ENCODE measurements at places on chromosomes 3 and 15.
A peak's percentile ranks its signal among the peaks of the same experiment; 100 is the strongest.

DNA sequence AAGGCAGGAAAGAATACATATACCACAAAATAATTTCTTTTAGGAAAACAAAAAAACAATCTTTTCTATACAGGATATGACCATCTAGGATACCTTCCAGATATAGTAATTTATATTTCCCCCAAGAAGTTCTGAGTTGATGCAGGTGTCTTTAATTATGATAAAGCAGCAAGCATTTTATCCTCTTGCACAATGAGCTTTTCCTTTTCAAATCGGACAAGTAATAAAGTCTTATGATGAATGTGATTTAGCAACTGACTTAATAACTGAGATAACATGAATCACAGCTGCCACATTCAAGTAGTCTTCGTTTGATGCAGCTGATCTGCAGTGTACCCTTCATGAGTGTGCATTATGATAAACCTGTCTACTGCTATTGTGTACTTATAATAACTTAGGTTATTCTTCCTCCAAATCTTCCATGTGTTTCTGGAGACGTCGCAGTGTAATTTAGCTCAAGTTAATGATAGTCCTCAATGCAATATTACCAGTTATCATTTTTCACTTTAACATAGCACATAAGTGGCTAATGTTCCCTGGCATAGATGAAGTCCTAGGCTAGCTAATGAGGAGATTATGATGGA lies 260.3 kb upstream of the MRPL3 start:
- DNase-seq, result no peak

DNA sequence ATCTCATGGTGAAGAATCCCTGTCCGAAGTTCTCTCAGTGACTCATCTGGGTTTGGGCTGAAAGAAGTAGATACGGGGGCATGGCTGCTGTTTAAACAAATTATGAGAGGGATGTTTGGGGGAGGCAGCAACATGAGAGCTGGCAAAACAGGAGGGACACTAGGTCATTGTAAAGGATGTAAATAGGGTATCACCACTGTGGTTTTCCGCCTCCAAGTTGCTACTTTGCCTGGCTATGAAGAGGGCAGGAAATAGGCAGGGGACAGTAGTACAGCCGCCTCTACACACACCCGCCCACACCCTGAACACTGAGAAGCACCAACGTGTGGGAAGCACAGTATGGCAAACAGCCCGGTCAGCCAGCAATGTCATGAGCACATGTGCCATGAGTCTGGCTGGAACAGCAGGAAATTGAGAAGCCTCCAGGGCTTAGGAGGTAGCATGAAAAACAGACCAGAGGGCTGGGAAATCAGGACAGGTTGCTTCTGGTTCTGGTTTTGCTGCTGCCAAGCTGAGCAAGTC lies 17.1 kb downstream of the HEXA start:
- no peak for DNase-seq

GRCh38 chr3:98745718-98746117 lies 17.4 kb upstream of the ST3GAL6 start:
- no peak for DNase-seq

GRCh38 chr3:65848024-65848423 lies 190.7 kb downstream of the MAGI1 start:
- no peak for DNase-seq

DNA sequence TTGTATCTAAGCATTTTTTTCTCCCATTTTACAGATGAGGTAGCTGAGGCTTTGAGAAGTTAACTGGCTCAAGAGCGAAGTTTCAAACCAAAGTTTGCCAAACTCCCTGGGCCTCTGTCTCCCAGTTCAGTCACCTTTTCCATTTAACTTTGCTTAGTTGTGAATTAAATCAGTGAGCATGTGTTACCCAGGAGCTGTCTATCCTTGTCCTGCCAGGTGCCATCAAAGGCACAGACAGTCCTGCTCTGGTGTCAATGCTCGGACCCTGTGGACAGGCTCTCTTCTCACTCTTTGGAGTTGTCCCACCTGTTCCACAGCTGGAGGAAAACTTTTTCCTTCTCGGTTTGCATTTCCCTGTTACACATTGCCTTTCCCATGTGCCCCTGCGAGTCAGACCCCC lies 8.6 kb downstream of the EPHB1 start:
- DNase-seq, result no peak

GRCh38 chr3:132549890-132550578 lies 47.0 kb upstream of the ACKR4 start:
- no peak for DNase-seq

GRCh38 chr15:90829942-90830440 lies 38.4 kb upstream of the FURIN start:
- DNase-seq, result peak; percentile 72

DNA sequence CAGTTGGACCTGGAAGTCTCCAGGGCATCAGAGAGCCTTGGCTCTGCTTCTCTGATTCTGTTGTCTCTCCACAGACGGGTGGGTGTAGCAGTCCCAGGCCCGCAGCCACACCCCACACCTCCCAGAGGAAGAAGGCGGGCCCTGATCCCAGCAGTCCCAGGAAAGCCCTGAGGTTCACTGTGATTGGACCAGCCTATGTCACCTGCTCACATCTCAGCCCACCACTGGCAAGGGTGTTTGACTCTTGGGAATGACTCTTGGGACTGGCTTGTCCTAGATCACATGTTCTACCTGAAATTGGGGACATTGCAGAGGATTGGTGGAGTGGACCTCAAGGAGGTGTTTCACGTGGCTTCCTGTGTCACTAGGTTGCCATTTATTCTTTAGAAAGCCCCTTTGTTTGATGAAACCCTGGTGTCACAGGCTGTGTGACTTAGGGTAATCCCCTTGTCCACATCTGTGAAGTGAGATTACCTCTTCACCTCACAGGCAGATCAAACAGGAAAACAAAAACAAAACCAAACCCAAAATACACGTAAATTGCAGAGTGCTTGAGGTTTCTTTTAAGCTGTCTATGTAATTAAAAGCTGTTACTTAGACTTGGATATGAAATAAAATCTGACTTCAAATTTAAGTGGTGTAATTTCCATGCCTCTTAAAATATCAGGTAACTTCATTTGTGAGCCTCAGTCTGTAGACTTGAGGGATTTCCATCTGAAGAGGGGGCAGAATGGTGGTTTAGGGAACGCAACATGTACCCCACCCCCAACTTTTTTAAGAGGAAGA lies 26.7 kb downstream of the FLNB start:
- peak; percentile 37 for DNase-seq

GRCh38 chr3:178202194-178202593 lies 334.0 kb upstream of the KCNMB2 start:
- DNase-seq, result no peak

DNA sequence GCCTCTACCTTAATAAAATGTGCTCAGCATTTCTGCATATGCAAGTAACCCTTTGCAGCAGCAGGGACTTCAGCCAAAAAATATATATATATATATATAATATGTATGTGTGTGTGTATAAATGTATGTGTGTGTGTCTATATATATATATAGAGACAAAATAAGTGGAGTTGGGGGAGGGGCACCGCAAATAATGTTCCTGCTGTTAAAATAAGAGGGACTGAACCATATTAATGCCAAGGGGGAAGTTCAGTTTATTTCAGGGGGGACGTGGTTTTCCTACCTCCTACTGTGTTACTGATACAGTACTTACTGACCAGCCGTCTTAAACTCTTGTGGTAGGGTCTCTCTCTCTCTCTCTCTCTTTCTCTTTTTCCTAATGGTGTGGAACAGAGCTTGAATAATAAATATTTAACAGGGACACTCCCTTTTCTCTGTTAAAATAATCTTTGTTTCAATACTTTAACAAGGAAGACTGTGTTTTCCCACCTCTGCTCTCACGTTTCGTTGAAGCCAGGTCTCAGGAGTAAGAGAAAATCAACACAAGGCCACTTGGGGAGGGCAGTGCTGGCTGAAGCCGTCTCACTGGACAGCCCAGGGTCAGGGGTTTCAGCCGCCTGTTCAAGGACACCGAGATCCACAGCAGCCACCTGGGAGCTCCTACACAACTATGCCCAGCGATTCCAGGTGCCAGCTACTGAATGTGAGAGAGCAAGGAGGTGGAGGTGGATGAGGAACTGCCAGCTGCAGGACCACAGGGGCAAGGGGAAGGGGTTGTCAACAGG lies 42.8 kb upstream of the ADAMTSL3 start:
- no peak for DNase-seq

- DNase-seq, result no peak
These were observed 48.2 kb upstream of the SELENOK start for GRCh38 chr3:53939813-53940212.

DNA sequence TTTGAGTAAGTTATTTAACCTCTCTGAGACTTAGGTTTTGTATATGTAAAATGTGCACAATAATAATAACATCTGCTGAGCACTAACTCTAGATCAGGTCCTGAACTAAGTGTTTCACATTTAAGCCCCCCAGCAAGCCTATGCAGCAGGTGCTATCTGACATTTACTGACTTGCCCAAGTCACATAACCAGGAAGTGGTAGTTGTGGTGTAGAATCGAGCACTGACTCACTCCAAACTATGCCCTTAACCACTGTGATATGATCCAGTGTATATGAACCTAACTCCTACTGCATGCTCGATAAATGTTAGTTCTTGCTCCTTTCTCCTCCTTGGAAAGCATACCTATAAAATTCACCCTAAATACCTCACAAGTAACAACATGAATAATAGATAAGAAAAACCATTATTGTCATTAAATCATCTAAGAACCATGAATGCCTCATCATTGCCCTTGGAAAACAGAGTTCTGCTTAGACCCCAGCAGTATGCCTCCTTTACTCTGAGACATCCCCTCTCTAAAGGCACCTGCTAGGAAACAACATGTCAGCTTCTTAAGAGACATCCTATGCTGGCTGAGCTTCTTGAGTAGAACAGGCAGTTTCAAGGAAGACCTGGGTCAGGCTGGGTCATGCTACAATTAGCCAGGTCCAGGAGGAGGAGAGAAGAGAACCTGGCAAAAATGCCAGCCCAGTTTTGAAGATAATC lies 3.0 kb upstream of the SHC4 start:
- DNase-seq, result no peak

DNA sequence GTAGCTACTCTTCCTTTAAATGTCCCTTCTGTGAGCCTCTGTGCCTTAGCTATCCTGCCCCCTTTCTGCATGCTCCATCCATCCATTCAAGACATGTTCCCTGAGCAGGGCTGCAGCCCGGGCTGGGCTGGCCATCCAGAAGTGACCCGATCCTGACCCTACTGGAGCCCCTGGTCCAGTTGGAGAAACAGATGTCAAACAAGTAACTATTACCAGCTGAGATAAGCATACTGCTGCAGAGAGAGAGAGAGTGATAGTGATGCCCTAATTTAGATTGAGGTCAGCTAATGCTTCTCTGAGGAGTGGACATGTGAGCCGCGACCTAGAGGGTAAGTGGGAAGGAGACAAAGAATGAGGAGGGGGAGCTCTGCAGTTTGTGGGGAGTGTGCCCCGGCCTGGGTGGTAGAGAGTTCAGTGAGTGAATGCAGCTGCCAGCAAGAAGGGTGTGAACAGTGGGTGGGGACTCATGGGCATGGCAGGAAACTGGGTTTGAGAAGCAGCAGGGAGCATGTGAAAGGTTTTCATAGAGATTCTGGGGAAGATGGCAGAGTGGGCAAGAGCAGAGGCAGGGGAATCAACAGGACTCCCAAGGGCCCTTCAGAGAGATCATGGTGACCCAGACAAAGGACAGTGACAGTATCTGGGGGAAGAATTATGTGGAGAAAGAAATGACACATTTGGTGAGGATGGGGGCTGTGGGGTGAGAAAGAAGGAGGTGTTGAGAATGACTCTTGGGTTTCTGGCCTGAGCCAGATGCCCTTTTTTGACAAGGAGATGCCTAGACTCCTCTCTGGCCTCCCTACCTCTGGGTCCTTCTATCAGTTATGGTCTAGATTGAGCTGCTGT lies 44.9 kb downstream of the CHCHD6 start:
- DNase-seq, result no peak

DNA sequence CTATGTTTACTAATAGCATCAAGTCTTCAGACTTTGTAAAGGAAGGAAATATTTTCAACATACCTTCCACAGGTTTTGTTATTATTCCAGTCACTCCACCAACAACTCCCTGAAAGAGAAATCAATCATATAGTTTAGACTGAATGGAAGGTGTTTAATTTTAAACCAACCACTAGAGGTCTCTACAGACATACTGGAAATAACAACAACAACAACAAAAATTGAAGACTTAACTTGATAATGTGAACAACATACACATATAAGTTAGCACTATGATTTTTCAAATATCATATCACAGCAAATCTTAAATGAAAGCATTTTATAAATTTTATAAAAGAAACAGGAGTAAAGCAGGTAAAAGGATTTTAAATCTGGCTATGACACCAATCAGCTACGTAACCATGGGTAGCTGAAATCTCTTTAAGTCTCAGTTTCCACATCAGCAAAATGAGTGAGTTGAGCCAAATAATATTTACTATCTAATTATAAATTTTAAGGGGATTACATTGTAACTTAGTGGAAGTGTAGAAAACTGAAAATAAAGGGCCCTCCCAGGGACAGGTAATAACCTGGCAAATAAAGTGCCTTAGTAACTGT lies 188.2 kb downstream of the VPS13C start:
- DNase-seq, result no peak

- DNase-seq, result no peak
These were observed 222.5 kb downstream of the SHQ1 start for GRCh38 chr3:72625602-72626337.

DNA sequence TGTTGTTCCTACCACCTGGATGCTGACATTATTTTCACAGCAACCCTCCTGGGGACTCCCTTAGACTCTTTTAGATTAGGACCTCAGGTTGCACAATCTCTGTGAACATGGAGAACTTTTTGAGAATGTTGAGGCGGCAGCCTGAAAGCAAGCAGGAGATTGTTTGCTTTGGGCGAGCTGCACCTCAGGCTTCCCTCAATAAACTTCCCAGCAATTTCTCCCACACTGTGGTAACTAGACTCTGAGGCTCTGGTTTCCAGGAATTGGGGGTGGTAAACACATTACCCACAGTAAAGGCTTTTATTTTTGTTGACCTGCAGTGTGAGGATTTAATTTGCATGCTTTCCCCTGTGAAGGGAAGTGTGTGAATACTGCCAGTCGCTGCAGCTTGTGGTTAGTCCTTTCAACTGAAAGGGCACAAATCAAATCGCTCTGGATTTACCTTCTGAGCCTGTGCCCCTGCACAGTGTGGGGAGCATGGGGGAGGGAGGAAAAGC lies 35.2 kb upstream of the SIAH2 start:
- no peak for DNase-seq

DNA sequence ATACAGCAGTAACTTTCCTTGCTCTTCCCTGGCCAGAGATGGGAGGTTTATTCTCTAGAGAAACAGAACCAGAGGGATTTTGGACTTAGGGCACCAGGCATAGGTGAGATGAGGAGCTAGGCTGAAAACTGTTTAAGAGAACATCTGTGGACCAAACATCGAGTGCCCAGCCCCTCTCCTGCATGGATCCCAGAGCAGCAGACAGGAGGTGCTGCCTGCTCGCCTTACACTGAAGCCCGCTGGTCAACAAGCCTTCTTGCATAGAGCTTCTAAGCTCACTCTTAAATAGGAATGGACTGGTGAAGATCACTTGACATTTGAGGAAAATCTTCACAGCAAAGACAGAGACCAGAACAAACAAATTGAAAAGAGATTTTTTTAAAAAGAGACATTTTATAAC lies 41.2 kb downstream of the PARP15 start:
- no peak for DNase-seq

- no peak for DNase-seq
These were observed 559.3 kb downstream of the MECOM start for GRCh38 chr3:169103951-169104941.

Measured in activated T-cell treated with anti-CD3 and anti-CD28 coated beads, Interleukin-2, amount 50 U/mL, for 24 hours (primary cell).